Stimulated activated CD8-positive, alpha-beta memory T cell treated with anti-CD3 and anti-CD28 coated beads, Interleukin-12 subunit alpha, Interleukin-12 subunit beta, amount 100 ng/mL, for 4 hours (primary cell): ENCODE measurements at places on chromosomes 3 and 15.

- DNase-seq = no peak
These were observed 76.9 kb downstream of the TRIM69 start for GRCh38 chr15:44813231-44813630.

DNA sequence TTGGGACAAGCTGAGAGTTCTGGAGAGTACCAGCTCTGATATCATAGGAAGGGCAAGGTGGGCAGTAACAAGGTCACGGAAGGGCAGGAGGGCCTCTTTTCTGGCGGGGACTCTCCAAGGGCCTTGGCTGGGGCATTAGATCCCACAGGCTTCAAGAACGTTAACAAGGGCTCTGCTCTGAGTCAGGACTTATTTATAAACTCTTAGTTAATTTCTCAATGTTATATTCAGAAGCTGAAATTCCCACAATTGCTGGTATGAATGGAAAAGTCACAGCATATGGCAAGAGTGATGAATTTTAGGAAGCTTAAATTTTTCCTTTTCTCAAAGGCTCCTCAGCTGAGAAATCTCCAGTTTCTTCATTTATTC, 320.2 kb upstream of the TBC1D5 start:
- DNase-seq = no peak

DNA sequence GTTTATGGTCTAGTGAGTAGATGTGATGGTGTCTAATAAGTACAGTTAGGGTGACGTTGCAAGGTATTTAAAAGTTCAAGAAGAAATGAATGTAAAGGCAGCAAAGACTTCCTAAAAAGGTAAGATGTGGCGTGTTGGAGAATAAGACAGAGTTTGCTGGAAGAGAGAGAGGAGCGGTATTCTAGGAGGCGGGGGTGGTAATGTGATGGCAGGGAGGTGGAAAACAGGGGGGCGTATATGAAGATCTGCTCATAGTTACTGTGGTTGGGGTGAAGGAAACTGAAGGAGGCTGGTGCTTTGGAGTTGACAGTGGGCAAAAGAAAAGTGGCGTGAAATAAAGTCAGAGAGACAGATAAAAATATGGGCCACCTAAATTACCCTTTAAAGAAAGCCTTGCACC, 164.9 kb upstream of the LRRN1 start:
- no peak for DNase-seq

GRCh38 chr3:64039981-64040733, 16.9 kb upstream of the PSMD6 start:
- DNase-seq = no peak

DNA sequence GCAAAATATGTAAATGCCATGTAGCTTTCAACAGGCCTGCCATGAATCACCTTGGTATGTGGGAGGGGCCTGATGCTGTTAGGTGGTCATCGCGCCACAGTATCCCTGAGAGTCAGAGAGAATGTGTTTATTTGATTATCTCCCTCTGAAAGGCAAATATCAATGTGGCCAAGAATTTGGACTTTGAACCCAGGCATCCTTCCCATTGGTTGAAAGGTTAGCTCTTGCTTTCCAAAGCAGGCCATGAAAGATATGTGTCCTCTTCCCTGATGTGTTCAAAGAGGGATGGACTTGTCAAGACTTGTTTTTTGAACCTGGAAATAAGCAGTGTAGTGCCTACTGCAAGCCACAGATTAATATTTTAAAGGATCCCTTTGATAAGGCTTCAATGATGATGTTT, 36.7 kb downstream of the SRP14 start:
- no peak for DNase-seq

GRCh38 chr3:133208184-133208583, 170.0 kb downstream of the TMEM108 start:
- no peak for DNase-seq

DNA sequence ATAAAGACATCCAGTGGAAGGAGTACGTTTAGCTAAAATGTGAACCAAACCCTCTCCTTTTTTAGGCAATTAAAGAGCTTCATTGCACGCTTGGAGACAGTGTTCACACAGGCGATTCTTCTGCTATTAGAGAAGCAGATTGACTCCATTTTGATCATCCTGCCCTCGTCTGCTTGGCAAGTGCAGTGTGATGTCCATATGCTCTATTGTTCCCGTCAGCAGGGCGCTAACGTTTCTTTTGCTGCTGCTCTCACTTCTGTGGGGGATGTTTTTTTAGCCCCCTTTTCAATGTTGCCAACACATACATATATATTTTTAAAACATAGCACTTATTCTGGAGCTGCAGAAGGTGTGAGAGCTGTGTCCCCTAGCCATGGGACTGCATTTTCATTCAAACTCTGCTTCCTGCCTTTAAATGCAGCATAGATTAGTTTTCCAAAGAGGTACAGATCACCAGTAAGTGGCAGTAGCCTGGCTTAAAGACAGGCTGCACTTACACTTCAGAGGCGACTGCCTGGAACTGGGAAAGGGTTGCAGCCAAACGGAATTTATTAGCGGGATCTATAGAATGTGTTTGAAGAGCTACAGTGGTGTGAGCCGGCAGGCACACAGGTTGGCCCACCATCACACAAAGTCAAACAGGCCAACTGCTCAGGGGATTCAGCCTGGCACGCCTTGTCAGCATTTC, 292.6 kb upstream of the DPH6 start:
- DNase-seq = no peak

- DNase-seq = no peak
These were observed 29.5 kb downstream of the GALNT15 start for GRCh38 chr3:16203671-16204629.

DNA sequence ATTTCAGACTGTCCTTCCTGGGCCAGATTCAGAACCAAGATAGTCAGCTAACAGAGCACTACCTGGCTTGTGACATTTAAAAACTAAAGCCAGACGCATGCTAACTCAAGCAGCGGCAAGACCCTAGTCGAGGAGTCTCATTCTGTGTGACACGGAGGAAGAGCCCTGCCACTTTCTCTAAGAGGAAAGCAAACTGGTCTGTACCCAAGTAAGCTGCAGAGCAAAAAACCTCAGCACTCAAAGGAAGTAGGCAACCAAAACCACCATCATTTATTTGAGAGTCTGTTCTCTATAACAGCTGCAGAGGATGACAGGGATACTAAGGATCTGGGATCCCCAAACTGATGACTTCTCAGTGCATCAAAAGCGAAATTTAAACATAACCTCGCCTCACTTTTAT, 152.1 kb downstream of the OSBPL10 start:
- DNase-seq = no peak

DNA sequence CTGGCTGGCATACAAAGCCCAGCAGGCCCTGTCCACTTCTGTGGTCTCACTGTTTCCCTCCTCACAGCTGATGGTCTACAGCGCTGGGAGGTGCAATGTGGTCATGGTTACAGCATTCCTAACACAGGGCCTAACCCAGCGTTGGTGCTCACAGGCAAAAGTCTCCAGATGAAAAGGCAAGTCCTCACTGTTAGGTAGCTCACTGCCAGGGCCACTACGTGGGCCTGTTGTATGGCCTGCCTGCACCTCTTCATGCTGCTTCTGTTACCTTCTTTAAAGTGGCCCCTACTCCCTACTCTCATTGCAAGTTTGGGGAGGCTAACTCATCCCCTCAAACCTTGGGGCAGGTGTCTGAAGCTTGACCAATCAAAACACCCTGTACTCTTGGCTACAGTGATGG, 31.3 kb downstream of the CCDC13 start:
- DNase-seq = no peak

- DNase-seq = no peak
These were observed 51.8 kb downstream of the KLF13 start for GRCh38 chr15:31378363-31378903.

- DNase-seq = no peak
These were observed 465.9 kb upstream of the DPPA4 start for GRCh38 chr3:109803274-109803673.

DNA sequence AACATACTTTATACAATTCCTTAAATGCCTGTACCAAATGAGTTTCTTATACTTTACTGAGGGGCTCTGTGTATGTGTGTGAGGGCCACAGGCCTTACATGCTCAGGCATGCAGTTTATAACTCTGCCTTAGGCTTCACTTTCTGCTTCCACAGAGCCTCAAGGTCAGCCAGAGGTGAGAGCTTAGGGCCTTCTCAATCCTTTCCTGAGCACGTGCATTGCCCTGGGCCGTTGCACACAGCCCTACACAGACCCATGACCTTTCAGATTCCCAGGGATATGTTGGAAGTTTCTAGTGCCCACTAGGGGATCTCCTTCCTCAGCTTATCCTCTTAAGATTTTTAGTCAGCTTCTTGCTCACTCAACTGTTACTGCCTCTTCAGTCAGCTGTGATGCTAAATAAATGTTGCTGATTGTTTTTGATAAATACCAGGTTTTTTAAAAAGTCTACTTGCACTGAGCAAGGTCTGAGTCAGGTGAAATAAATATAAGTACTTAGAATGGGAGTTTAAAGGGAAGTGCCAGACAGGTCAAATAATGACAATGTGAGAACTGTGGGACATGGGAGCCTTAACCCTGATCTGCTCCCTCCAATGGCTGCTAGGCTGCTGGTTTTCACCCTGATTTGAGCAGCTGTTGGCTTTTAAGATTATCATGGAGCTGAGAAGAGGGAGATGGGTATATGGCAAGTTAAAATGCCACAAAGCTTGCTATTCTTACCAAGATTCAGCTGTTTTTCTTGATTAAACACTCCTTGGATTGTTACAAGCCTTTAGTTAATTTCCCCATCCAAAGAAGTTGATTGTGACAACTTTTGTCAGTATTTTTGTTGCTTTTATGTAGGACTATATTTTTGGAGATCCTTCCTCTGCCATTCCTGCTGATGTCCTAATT, 169.5 kb downstream of the PLD1 start:
- DNase-seq = no peak

- no peak for DNase-seq
These were observed 391.2 kb downstream of the IL20RB start for GRCh38 chr3:137348936-137349335.

GRCh38 chr3:155742349-155742965, 2.4 kb downstream of the PLCH1 start:
- no peak for DNase-seq

- no peak for DNase-seq
These were observed 46.1 kb downstream of the PIK3R4 start for GRCh38 chr3:130700541-130700940.

DNA sequence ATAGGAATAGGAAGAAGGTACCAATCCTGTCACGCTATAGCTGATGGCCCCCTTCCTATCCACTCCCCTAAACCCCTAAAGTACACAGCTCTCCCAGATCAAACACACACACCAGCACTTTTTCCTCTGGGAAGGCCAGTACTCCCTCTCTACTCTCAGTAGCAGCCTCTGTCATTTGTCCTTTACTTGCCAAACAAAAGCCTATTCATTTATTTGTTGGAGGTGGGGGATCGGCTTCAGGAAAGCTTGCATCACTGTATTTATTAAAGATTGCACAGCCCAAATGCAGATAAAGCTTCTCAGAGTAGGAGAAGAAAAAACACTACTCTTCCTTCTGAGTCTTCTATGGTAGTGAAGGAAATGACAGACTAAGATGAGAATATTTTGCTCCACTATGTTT, 429.7 kb upstream of the RASGRP1 start:
- no peak for DNase-seq

DNA sequence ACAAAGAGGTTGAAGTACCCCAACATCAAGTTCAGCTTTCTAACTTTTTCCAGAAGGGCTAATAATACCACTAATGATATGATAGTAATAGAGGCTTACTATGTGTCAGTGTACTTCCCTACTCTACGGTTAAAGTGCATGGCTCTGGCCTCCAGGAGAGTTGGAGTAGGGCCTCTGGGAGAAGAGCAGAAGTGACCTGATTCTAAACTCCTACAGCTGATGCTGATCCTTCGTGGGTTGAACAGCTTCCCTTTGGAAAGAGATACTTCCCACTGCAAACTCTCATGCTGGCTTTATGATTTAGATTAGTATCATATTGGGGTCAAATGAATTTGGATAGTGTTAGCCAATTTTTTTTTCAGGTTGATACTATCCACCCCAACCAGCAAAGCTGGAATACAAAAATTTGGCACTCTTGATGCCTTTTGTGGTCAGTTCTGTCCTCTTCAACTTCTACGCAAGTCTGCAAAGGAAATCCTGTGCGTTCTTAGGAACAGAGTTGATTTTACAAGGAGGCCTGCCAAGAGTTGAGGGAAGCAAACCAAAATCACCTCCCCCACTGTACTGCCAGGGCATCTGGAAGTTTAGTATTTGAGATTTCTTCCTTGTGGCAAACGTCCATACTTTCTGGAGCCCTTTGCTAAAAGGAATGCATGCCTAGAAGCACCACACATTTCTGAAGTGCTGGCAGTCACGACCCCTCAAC, 17.8 kb downstream of the TMEM212 start:
- no peak for DNase-seq

DNA sequence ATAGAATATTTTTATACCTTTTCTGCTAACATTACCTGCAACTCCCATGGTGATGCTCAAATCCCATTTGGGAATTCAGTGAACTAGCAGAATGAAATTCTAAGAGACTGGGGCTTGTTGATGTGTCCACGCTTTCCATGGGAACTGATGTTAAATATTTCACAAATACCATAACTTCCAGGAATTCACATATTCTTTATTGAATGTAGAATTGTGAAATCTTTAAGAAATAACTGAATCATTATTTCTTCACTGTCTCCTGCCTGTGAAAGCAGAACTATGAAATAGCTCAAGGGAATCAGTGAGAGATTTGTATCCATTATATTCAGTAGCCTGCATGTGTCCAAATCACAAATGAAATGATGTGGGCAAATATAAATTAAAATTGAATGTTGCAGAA, 130.8 kb downstream of the SERPINI1 start:
- DNase-seq = no peak

GRCh38 chr3:62103531-62103930, 269.8 kb downstream of the FEZF2 start:
- no peak for DNase-seq

DNA sequence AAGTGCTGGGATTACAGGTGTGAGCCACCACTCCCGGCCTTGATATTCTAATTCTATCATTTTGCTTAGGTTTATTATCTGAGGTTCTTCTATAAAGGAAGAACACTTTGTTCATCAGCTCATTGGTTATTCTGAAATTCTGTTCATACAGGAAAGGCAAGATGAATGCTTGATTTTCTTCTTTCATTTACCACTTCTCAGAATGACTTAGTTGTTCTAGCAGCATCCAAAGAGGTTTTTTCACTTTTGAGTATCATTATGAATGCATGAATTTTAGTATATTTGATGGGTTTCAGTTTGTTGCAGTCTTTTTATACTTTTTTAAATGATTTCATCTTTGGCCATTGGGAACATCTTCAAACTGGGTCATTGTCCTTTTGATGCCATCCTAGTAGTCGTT, 51.8 kb downstream of the RNF111 start:
- no peak for DNase-seq

- no peak for DNase-seq
These were observed 14.3 kb downstream of the TLE3 start for GRCh38 chr15:70083418-70083817.

- no peak for DNase-seq
These were observed 62.2 kb upstream of the ALCAM start for GRCh38 chr3:105304487-105304886.

GRCh38 chr15:65903296-65904073, 34.2 kb downstream of the RAB11A start:
- no peak for DNase-seq
